Activated naive CD8-positive, alpha-beta T cell treated with anti-CD3 and anti-CD28 coated beads, Interleukin-2, amount 50 U/mL, for 16 hours (primary cell): ENCODE measurements at places on chromosomes 5 and 9.

- no peak for DNase-seq
Measured at GRCh38 chr5:172648013-172648381, 6.9 kb downstream of the NEURL1B start.

GRCh38 chr9:105187781-105188180 lies 56.7 kb upstream of the SLC44A1 start:
- DNase-seq: no peak

DNA sequence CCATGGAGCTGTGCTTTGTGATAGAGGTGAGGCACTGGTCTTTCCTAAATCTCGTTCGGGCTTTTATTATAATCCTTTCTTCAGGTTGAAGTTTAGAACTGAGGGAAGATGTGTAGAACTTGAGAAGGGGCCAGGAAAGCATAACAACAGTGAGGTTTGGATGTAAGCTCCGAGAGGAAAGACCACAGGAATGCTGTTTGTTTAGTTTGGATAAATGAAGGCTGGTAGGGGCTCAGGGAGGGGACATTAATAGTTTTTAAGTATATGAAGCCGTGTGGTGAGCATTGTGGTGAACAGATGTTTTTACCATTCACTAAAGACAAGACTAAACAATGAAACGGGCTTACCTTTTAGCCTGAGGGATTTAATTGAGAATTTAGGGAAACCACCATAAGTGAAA lies 130.8 kb downstream of the ARHGAP26 start:
- no peak for DNase-seq

GRCh38 chr5:177404641-177405179 lies 4.2 kb upstream of the PFN3 start:
- no peak for DNase-seq

DNA sequence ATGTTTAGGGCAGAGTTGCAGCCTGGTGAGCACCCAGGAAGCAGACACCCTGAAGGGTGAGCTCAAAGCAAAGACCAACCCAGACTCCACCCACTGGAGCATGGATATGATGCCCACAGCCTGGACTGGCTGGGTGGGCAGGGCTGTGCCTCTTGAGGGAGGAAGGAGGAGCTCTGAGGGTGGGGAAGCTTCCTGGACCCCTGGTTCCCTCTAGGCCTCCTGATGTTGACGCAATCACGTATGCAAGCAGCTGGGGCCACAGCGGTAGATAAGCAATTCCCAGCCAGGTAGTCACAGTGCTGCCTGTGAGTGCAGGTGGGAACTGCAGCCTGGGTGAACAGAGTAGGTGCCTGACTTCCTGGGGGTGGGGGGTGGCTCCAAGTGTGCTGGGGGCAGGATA lies 271.5 kb downstream of the CDK5RAP2 start:
- no peak for DNase-seq
